ENCODE measurements at places on chromosomes 3 and 15.

DNA sequence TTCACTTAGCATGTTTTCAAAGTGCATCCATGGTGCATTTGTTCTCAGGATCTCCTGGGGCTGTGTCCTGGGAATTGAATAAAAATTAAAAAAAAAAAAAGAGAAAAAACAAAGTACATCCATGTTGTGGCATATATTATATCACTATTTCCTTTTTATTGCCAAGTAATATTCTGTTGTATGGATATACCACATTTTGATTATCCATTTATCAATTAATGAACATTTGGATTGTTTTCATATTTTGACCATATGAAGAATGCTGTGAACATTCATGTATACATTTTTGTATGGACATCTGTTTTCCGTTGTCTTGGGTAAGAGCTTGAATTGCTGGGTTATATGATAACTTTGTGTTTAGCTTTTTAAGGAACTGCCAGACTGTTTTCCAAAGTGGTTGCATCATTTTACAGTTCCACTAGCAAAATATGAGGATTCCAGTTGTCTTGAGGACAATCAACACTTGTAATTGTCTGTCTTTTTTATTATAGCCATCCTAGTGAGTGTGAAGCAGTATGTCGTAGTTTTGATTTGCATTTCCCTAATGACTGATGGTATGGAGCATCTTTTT, 44.5 kb downstream of the CTDSPL2 start:
- DNase-seq: no peak

DNA sequence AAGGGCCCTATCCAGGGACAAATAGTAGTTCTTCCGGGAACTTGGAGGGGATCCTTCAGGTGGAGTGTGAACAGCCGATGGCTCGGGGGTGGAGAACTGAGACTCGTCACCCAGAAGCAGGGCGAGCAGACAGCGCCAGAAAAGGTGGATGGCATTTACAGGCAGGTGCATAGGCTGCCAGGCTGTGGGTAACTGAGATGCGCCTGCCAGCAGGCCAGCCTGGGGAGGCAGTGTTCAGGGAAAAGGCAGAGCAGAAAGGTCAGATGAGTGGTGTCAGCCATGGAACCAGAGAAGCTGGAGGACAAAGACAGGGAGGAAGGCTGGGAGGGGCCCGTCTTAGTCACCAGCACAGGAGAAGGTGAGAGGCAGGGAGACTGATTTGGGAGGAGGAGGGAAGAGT, 53.0 kb upstream of the SEC22A start:
- DNase-seq: no peak

GRCh38 chr15:20409247-20409646, 132.4 kb downstream of the GOLGA6L6 start:
- DNase-seq: no peak

- no peak for DNase-seq
Measured at GRCh38 chr3:195031574-195032003, 239.4 kb downstream of the XXYLT1 start.

DNA sequence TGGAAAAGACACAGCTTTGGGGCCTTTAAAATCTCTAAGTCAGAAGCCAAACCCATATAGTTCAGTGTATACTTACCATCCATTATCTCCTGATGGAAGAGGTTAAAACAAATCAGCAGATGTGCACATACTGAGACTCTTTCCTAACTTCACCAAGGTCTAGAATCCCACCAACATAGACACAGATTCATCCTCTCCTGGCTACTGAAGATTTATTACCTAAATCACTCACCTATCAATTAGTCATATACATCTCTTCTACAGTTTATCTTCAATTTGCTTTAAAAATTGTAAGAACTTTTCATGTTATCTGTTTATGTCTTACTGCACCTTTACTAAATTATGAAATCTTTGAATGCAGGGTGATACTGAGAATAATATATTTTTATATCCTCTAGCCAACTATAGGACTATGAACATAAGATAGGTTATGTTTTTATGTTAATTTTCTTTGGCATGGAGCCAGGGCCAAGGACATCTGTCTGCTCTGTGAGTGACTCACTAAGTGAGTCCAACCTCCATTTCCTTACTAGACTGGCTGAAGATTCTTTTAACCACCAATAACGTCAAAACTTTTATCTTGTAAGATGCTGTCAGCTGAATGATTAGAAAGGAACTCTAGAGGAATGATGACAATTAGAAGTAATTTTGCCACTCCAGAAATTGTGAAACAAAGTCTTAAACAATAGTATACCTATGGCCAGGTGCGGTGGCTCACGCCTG, 397.6 kb downstream of the FOXP1 start:
- DNase-seq: peak; percentile 63

DNA sequence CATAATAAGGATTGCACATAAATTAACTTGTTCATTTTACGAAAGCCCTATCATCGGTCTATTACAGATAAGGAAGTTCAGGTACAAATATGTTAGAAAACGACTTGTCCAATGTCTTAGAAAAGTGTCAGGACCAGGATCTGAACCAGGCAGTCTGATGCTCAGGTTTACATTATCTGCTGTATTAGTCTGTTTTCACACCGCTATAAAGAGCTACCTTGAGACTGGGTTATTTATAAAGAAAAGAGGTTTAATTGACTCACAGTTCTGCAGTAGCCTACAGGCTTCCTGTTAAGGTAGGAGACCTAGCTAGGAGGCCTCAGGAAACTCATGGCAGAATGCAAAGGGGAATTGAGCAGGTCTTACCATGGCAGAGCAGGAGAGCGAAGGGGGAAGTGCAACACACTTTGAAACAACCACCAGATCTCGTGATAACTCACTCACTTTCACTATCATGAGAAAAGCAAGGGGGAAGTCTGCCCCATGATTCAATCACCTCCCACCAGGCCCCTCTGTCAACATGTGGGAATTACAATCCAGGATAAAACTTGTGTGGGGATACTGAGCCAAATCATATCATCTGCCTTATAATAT, 45.8 kb upstream of the GOLIM4 start:
- DNase-seq: no peak

GRCh38 chr3:20857636-20858035, 671.6 kb upstream of the SGO1 start:
- DNase-seq: no peak

GRCh38 chr3:44392489-44392888, 53.9 kb downstream of the TCAIM start:
- no peak for DNase-seq

GRCh38 chr15:40493089-40493840, 22.5 kb downstream of the CHST14 start:
- no peak for DNase-seq

GRCh38 chr15:82709081-82709420, 624 bp downstream of the AP3B2 start:
- no peak for DNase-seq

DNA sequence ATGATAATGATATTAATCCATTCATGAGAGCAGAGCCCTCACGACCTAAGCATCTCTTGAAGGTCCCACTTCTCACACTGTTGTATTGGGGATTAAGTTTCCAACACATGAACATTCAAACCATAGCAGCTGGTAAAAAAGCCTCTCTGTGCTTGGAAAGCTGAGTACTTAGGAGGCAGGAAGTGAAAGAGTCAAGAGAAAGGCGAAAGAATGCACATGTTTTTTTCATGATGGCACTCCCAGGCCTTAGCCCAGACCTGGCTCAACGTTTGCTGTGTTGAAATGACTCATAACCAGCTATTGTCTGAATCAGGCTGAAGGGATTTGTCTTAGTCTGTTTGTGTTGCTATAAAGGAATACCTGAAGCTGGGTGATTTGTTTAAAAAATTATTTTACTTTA, 84.4 kb upstream of the RGMA start:
- no peak for DNase-seq

- no peak for DNase-seq
Measured at GRCh38 chr15:96334705-96335410, 4.4 kb downstream of the NR2F2 start.

DNA sequence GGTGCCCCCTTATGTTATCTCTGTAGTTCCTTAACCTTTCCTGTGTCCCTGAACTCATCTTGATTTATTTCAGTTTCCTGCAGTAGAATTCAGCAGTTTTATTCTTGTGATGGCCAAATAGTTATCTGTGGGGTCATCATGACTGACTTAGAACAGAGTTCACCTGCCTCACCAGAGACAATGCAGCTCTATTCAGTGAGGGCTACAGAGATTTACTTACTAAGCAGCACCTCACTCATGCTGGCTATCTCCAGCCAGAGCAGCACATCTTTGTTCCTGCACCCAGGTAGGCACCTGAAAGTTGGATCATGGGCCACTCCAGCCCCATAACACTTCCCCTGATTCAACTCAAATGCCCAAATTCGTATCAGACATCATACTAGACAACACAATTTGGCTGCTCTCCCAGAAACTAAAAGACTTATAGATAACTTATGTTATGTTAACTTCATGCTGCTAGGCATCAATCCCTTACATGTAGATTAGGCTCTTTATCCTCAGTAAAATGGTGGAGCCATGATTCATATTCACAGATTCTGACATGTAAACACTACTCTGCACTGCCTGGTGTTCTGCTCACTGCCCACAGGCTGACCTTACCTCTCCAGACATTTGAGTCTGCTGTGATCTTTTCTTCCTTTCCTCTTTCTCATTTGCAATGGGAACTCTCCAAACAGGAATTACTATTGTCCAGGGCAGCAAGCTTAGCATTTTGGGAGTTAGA, 9.3 kb upstream of the GOLGB1 start:
- DNase-seq: no peak

DNA sequence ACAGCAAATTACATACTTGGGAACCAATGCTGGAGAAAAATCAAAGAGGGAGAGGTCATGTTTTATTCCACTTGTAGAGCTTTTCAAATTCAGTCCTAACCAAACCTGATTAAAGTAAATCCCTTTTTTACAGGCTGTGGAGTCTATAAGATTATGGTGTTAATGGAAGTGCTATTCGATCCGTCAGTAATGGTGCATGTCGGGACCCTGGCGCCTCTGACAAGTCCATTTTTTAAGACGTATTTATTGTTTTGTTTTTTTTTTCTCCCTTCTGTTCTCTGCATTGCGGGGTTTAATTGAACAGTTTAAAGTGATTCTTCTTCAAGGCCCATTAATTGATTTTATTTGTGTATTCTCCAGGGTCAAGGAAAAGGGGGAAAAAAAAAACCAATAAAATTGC, 725.9 kb downstream of the TUSC7 start:
- DNase-seq: no peak

DNA sequence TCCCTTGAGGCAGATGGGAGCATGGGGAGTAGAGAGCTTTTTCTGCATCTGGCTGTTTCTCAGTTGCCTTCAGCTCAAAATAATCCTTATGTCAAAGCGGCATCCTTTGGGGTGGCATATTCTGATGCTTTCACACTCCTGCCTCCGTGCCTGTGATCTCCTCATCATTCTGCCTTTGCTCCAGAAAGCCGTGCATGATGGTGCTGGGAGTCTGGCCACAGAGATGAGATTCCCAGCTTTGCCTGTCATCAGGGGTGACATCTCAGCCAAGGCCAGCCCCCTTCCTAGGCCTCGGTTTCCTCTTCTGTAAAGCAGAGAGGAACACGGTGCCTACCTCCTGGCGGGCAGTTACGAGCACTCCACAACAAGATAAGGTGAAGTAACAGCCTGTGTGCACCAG, 96.3 kb upstream of the ALDH1A3 start:
- no peak for DNase-seq

DNA sequence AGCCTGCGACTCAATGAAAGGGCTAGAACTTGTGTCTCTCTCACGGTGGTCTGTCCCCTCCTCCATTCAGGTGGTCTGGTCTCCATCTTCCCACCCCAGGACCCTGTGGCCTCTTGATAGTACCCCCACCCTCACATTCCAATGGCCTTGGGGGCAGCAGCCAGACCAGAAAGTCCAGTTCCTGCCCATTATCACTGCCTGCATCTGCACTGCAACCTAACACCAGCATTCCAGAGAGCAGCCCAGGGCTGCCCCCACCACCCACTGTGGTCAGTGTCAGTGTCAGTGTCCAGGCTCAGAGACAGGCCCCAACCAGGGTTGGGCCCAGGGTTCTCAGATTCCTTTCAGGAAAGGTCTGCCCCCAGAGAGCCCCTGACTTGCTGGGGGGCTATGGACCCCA, 12.6 kb downstream of the IGDCC3 start:
- DNase-seq: no peak

DNA sequence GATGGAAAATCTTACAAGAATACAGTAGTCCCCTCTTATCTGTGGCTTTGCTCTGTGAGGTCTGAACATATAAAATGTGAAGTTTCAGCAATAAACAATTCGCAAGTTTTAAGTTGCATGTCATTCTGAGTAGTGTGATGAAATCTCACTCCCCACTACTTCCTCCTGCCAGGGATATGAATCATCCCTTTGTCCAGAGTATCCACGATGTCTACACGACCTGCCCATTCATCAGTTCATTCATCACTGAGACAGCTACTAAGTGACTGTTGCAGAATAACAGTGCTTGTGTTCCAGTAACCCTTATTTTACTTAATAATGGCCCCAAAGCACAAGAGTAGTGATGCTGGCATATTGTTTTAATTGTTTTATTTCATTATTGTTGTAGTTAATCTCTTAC, 489.2 kb upstream of the UBE2E2 start:
- no peak for DNase-seq

DNA sequence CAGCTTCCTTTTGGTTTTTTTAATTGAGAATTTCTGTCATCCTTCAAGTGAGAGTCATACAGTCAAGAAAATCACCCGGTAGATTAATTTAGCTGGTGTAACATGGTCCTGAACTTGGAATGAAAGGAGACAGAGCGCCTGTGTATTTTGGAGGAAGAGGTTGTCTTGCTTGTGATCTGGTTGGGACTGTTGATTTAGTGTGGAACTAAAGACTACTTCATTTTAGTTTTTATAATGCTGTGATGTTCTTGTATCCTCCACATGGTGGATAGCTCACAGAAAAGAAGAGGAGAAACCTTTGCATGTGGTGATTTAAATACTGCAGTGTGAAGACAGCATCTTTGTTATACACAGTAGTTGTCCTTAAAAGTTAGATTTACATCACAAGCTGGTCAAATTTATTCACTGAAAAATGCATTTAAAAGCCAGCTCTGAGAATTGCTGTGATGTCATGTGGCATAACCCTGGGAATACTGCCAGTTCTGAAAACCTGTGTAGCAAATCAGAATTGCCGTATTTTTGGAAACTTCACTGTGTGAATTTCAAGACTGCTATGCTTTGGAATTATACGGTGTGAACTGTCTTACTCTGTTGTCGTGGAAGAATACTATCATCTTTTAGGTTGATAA, 268.5 kb downstream of the PTPRG start:
- DNase-seq: no peak

DNA sequence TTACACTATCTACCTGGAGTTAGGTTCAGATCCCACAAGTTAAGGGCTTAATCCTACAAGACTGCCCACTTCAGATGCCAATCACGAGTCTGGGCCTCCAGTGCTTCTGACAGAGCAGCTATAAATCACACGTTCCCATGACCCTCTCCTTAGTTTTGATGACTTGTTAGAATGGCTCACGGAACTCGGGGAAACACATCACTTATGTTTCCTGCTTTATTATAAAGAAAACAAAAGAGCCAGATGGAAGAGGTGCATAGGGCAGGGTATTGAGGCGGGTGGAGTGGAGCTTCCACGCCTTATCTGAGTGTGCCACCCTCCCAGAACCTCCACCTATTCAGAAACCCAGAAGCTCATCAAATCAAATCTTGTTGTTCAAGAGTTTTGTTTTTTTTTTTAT, 170.8 kb downstream of the MOBP start:
- no peak for DNase-seq

- DNase-seq: no peak
Measured at GRCh38 chr15:97189162-97189780, 771.2 kb upstream of the ARRDC4 start.

GRCh38 chr15:57439128-57440027, 63.1 kb downstream of the CGNL1 start:
- DNase-seq: no peak
